ENCODE measurements at places on chromosomes 7 and 10. TPM values are rescaled to one million over a fixed set of nuclear protein-coding genes. Genes with fewer than 3 reads are reported as not detected.

The EPO gene
- total RNA-seq = not detected

The C10orf143 gene
- total RNA-seq = 0.85 TPM

The CXCL12 gene
- 135 TPM for total RNA-seq

The OPTN gene
- 116 TPM for total RNA-seq

The PPP1R3C gene
- 190 TPM for total RNA-seq

The CDC123 gene
- total RNA-seq = 165 TPM

The KLF14 gene
- total RNA-seq = not detected

The ACBD7 gene
- 0.43 TPM for total RNA-seq

The FAM24B gene
- 2.6 TPM for total RNA-seq

The NPC1L1 gene
- total RNA-seq = 0.14 TPM

The HSPA12A gene
- total RNA-seq = 12.1 TPM

The MALRD1 gene
- total RNA-seq = 1.00 TPM

The PBLD gene
- 6.7 TPM for total RNA-seq

The ZNF37A gene
- 9.5 TPM for total RNA-seq

The EXOSC1 gene
- total RNA-seq = 35.3 TPM

The PON1 gene
- not detected for total RNA-seq

The TMEM176B gene
- total RNA-seq = 3.8 TPM

The UCN3 gene
- not detected for total RNA-seq

The AZGP1 gene
- 0.09 TPM for total RNA-seq

The MINDY4 gene
- 5.0 TPM for total RNA-seq

The TASOR2 gene
- total RNA-seq = 42.8 TPM

The NME8 gene
- not detected for total RNA-seq

All from smooth muscle cell of bladder (primary cell).